ENCODE measurements at places on chromosomes 3 and 15. TPM values are rescaled to one million over a fixed set of nuclear protein-coding genes. Genes with fewer than 3 reads are reported as not detected.

Gene IL17RC
- polyA plus RNA-seq = 9.9 TPM

Gene CGNL1
- 2.4 TPM for polyA plus RNA-seq

Gene DYNC1LI1
- 16.2 TPM for polyA plus RNA-seq

Gene RPS17
- 3,825 TPM for polyA plus RNA-seq

Gene SPATA12
- polyA plus RNA-seq = not detected

Gene CASR
- polyA plus RNA-seq = 0.06 TPM

Gene TRH
- 0.03 TPM for polyA plus RNA-seq

Gene STAB1
- 18.0 TPM for polyA plus RNA-seq

Gene EIF4E3
- 30.1 TPM for polyA plus RNA-seq

Gene ARPP21
- polyA plus RNA-seq = not detected

Gene STXBP5L
- polyA plus RNA-seq = not detected

Gene RTP3
- polyA plus RNA-seq = not detected

Gene EBLN2
- not detected for polyA plus RNA-seq

Gene GAP43
- polyA plus RNA-seq = 0.60 TPM

Gene KLHDC8B
- polyA plus RNA-seq = 27.6 TPM

Gene PIF1
- polyA plus RNA-seq = 2.4 TPM

Gene GP5
- polyA plus RNA-seq = not detected
